ENCODE measurements at places on chromosomes 7 and 10.

- no peak for DNase-seq
These were observed 33.6 kb downstream of the VWA2 start for GRCh38 chr10:114272696-114273095.

DNA sequence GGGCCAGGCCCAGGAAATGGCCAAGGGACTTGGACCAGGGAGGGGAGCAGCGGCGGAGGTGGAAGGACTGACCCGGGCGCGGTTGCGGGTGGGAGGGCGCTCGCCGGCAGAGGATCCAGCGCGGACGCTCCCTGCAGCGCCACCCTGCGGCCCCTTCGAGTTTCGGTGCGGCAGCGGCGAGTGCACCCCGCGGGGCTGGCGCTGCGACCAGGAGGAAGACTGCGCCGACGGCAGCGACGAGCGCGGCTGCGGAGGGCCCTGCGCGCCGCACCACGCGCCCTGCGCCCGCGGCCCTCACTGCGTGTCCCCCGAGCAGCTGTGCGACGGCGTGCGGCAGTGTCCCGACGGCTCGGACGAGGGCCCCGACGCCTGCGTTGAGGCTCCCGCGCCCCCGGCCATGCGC lies 16.8 kb upstream of the ZNF467 start:
- DNase-seq = no peak

- DNase-seq = no peak
These were observed 30.7 kb downstream of the ZNF777 start for GRCh38 chr7:149430192-149430591.

DNA sequence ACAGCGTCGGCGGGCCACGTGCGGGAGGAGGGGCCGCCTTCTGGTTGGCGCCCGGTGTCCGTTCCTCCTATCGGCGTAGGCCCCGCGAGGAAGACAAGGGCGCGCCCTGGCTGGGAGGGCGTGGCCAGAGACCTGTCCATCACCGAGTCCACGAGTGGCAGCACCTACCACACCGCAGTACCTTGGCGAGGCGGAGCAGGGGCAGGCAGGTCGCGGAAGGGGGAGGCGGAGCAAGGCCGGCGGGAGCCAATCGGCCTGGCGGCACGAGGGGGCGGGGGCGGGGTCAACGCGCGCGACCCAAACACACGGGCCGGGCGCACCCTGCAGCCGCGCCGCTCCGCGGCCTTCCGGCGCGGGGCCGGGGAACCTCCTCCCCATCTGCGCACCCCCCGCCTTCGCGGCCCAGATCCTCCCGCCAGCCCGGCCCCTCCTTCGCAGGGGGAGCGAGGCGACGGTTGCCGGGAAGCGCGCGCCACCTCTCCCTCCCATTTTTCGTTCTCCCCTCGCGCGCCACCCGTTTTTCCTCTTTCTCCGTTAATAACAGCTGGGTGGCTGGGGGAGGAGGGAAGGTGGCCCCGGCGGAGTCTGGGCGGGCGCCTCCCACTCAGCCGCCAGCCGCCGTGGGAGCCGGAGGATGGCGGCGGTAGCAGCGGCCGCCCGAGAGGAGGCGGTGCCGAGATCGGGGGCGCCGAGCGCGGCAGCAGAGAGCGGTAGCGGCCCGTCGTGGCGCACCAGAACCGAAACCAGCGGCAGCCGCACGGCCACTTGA lies at the start of gene ZNRF2:
Gene ZNRF2, plus strand, starts transcription at position 300 of the 769 bp plus-strand sequence. CDS start 761 bp downstream, outside the sequence.
- peak; percentile 88 for DNase-seq

GRCh38 chr7:83271212-83272099 lies 108.8 kb upstream of the PCLO start:
- DNase-seq = no peak

GRCh38 chr10:60524541-60524940 lies 134.9 kb upstream of the ANK3 start:
- DNase-seq = no peak

DNA sequence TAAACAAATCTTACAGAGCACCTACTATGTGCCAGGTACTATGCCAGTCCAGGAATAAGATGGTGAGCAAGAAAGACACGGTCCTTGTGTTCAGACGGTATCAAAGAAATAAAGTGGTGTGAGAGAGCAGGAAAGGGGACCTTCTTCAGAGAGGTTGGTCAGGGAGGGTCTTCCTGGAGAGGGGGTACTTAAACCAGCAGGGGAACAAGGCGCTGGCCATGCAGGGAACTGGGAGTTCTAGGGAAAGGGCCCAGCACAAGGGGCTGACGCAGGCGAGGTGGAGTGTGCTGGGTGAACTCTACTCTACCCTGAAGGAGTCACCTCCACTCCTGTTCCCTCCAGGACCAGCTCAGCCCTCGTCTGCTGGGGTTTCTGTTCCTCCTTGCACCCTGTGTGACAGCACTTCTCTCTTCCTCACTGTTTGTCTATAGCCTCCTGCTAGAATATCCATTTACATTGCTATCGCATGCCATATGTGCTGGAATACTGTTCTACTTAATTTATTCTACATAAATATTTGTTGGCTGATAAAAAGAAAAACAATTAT lies 73.5 kb downstream of the AOAH start:
- no peak for DNase-seq

DNA sequence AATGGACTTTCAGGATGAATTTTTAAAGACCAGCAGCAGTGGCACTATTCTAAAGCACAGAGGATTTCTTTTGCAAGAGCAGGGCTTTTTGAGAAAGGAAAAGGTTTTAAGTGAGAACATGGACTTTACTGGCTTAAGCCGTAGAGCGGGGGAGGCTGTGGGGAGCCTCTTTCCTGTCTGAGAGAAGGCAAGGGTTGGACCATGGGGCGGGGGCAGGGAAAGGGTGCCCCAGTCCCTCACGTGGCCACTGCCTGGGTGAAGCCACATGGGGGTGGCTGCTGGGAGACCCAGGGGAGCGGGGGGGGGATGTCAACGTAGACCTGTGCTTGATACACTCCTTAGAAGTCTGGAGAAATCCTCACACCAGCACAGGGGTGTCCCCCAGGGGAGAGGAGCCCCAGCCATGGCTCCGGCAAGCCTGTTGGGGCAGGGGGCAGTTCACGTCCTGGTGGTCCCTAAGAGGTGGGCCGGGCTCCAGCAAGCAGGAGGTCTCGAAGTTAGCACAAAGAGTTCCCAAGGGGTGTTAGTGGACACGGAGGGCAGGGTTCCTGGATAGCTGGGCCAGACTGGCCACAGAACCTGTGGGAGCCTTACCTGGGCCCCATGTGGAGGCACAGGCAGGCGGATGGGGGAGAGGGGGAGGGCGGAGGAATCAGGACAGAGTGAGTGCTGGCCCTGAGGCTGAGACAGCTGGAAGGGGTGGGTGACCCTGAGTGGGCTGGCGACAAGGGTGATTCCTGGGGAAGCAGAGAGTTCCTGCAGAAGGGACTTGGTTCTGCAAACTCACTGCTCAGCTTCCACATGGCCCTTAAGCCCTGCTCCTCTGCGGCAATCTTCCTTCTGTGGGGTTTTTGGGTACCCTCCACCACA lies 36.9 kb upstream of the ELFN1 start:
- DNase-seq = no peak

GRCh38 chr10:129467359-129468064 lies 471 bp downstream of the MGMT start:
- DNase-seq = no peak

DNA sequence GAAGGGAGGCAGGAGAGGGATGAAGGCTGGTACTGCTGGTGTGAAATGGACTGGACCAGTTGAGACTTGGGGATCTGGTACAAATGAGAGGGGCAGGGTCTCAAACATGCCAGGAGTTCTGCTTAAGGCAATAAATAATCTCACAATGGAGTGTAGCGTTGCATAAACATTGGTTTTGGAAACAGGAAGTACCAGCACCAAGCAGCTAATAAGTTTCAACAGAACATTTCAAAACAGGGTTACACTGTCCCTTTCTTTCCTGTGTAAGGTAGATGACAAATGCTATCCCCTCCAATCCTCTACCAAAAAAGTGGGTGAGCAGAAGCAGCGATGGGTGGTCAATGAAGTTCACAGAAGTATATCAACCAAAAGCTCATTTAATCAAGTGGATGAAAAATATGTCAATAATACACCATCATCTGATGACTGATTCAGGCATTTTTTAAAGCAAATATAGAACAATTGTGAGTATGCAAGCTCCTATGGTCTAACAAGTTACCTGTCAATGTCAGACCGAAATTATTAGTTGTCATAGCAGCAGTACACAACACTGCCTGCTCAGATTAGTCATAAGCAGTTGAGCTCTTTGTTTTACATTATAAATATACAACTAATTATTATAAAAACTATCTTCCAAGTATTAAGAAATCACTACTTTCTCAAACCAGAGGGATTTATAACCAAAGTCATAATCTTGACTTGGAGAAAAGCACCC lies 220.0 kb downstream of the FAM107B start:
- no peak for DNase-seq

DNA sequence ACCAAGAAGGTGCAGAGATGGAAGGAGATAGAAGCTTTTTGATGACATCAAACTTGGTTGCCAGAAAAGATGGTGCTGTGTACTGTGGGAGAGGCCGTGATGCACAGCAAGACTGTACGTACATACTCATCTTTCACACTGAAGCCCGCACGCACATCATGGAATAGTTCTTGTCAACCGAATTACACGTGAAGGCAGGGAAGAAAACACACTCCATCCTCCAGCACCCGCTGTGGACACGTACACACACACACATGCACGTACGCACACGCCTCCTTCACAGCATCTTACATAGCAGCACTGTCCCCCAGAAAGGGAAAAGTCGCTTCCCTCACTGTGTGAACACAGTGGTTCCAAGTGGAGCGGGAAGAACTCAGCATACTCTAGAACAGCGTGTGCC lies 54.5 kb upstream of the DDC start:
- DNase-seq = no peak

- no peak for DNase-seq
These were observed 5.0 kb downstream of the EPHB6 start for GRCh38 chr7:142859829-142860228.

DNA sequence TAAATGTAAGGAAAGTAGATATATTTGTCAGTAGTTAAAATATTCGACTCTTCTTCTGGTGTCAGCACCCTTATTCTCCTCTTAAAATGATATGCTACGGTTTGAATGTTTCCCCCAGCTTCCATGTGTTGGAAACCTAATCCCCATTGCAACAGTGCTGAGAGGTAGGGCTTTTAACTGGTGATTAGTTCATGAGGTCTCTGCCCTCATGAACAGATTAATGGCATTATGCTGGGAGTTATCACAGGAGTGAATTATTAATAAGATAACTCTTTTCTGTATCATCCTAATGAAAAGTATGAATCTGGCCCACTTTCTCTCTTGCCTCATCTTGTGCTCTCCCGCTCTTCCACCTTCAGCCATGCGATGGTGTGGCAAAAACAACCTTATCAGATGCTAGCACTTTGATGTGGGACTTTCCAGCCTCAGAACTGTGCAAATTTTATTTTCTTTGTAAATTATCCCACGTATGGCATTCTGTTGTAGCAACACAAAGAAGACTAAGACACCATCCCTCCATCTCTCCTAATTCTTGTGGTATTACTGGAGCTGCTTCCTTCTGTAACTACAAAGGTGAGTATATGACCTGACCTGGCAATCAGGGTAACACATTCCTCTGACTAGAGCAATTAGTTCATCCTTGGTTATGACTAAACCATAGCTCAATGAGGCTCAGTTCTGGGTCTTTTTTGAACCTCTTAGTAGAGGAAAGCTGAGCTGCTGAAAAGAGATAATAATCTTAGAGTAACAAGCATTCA lies 171.1 kb upstream of the TMEM196 start:
- DNase-seq = no peak

GRCh38 chr7:20306180-20306946 lies 24.3 kb upstream of the ITGB8 start:
- no peak for DNase-seq

- DNase-seq = no peak
These were observed 45.9 kb downstream of the RAMP3 start for GRCh38 chr7:45203459-45203858.

Measured in cortex of kidney (tissue), 1 donor.